Fibroblast of the aortic adventitia (primary cell): ENCODE measurements at places on chromosomes 13 and 19. TPM values are rescaled to one million over a fixed set of nuclear protein-coding genes. Genes with fewer than 3 reads are reported as not detected.

TLE6 gene
- total RNA-seq, result 0.18 TPM in 1 of 2 replicates, not detected in the other

USHBP1 gene
- total RNA-seq, result not detected in 2 replicates

FAM124A gene
- total RNA-seq, result 3.3 TPM in 1 of 2 replicates, not detected in the other

TNFSF11 gene
- 0.33 and 5.2 TPM in 2 replicates for total RNA-seq

CDX2 gene
- total RNA-seq, result not detected in 2 replicates

C1QTNF9 gene
- total RNA-seq, result not detected in 2 replicates
